ENCODE measurements at places on chromosomes 2 and 18.

- no peak for DNase-seq
These were observed 80.3 kb downstream of the ZFP36L2 start for GRCh38 chr2:43146083-43146482.

DNA sequence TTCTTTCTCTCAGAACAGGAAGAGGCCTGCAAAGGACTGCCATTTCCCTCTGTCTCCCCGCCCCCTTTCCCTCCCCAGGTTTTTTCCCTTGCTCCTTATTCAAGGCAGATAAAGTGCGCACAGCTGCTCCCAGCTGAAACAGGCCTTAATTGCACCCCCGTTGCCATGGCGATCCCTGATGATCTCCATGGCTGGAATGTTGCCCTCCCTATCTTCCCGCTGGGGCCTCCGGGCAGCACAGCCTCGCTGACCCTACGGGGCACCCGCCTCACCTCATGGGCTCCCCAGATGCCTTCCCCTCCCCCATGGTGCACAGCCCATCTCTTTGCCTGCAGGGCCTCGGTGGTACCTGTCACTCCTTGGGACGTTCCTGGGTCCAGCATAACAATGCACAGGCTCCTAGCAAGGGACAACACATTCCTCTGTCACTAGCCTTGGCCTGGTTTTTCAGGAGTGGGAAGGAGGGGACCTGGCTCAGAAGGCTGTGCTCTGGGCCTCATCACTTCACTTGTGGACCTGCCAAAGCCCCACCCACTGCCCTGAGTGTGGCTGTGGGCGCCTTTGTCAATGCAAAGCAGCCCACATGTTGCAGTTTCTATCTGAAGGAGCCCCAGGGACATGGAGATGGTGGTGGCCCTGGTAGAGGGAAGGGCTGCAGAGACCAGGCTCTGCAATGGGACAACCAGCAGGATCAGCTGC lies 115.0 kb downstream of the CELF4 start:
- no peak for DNase-seq

- no peak for DNase-seq
These were observed 486.0 kb downstream of the RNF144A start for GRCh38 chr2:7403092-7403775.

GRCh38 chr2:228017784-228018183 lies 146.4 kb downstream of the DAW1 start:
- no peak for DNase-seq

DNA sequence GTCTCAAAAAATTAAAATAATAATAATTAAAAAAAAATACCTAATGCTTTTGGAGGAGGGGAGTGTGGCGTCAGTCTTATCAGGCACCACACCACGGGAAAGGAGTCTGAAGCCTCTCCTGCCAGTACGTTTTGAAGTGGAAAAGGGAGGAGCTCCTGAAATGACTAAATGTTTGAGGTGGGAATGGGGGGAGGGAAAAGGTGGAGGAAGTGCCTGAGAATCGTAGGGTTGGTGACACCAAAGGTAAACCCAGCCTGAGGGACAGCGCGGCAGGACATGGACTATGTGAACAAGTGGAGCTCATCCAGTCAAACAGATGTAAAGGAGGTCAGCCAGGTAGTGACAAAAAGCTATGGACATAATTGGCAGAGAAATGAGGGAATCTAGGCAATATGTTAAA lies 42.2 kb upstream of the EPHA4 start:
- DNase-seq = no peak

GRCh38 chr2:128273469-128274081 lies 45.1 kb downstream of the HS6ST1 start:
- DNase-seq = no peak

DNA sequence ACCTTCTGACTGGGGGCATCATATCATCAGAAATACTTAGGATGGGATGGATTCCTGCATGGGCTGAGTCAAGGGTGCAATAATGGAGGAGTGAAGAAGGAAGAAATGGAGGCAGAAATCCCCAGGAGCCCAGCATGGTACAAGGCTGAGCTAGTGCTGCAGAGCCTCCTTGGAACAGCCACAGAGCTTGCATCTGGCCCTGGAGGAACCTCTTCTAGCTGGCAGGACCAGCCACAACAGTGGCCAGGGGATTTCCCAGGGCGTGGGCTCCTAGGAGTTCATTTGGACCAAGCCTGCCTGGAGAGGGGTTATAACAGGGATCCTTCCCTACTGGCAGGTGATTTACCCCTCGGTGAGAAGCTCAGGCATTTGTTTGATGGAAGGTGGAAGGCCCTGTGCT lies 4.7 kb upstream of the IL37 start:
- DNase-seq = no peak

DNA sequence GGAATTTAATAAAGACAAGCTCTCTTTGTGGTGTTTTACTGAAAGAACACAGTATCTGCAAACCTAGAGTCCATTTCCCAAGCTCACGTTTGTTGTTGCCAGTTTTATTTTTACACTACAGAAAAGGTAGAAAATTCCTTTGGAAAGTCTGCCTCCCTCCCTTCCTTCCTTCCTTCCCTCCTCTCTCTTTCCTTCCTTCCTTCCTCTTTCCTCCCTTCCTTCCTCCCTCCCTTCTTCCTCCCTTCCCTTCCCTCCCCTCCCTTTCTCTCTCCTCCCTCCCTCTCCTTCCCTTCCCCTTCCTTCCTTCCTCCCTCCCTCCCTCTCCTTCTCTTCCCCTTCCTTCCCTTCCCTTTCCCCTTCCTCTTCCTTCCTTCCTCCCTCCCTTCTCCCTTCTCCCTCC lies 136.3 kb upstream of the REV1 start:
- no peak for DNase-seq

- DNase-seq = no peak
These were observed 91.7 kb upstream of the TFCP2L1 start for GRCh38 chr2:121376535-121377250.

DNA sequence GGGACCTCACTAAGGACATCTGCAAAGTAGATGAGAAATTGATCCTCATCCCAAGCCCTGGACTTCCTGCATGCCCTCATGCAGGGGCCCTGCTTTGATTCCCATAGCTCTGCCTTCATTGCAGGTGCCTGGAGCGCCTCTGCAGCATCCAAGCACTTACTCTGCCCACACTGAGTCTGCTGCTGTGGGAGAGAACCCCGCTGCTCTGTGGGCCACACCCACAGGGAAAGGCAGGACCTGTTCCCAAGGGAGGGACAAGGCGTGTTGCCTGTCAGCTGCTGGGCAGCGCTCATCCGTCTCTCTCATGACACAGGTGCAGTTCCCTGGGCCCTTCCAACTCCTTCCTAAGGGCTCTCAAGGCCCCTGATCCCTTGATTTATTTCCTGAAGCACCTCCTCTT lies 266.8 kb upstream of the SMIM21 start:
- DNase-seq = no peak

GRCh38 chr2:148739454-148740105 lies 95.0 kb downstream of the EPC2 start:
- no peak for DNase-seq

- no peak for DNase-seq
These were observed 7.5 kb upstream of the RND3 start for GRCh38 chr2:150495001-150495400.

- DNase-seq = no peak
These were observed 119.5 kb downstream of the MAP3K20 start for GRCh38 chr2:173195100-173195499.

Data from fibroblast of skin of left quadriceps (primary cell).